Right atrium auricular region (tissue), 2 donors: ENCODE measurements at places on chromosomes 1 and 21. TPM values are rescaled to one million over a fixed set of nuclear protein-coding genes. Genes with fewer than 3 reads are reported as not detected.

GRCh38 chr1:7784492-7785071 is 491 bp downstream of the PER3 start:
- no peak for DNase-seq

ZNF648 gene
- not detected for total RNA-seq

DNA sequence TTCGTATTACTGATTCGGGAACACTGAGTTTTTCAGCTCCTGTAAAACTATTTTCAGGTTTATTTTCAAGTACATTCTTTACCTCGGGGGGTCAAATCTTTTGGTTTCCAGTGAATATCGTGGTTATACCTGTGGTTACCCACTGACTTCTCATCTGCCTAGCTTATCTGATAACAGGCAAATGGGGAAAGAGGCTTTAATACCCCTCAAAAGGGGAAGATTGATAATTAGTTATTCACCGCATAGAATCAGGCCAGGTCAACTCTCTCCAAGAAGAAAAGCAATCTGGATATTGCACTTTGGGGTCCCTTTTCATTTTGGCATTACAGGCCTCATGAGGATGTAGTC is 23.0 kb downstream of the RUNX1 start:
- no peak for DNase-seq

GRCh38 chr1:21341517-21342078 is 51.3 kb upstream of the ECE1 start:
- DNase-seq = no peak

DNA sequence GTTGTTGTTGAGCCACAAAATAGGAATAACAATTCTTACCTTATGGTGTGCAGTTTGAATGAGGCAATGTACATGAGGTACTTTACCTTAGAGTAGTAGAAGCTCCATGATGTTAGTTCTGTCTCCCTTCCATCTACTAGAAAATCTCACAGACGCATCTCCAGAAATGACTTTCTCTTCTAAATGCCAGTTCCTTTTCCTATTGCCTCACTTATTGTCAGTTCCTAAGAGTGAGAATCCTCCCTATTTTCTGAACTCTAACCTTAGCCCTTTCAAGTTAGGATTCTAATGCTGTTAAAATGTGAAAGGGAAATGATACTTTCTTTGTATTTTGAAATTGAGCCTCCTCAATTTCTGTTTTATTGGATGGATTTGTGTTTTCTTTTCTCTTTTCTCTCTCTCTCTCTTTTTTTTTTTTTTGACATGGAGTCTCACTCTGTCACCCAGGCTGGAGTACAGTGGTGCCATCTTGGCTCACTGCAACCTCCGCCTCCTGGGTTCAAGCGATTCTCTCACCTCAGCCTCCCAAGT is 18.6 kb upstream of the MAPKAPK2 start:
- DNase-seq = no peak

CLCA4 gene
- total RNA-seq = not detected

DNA sequence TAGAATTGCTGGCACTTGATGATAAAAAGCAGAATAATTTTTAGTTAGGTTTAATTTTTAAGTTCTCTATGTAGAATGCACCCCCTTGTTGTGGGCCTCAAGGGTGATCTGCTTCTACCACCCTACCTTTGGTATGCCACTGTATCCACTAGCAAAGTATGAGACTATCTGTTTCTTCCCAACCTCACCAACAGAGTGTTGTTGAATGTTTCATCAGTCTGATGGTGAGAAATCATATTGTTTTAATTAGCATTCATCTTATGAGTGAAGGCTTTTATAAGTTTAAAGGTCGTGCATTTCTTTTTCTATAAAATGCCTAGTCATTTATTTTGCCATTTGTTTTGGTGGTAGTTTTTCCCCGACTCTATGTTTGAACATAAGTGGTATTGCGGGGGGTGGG is 141.0 kb downstream of the MAGI3 start:
- no peak for DNase-seq

DNA sequence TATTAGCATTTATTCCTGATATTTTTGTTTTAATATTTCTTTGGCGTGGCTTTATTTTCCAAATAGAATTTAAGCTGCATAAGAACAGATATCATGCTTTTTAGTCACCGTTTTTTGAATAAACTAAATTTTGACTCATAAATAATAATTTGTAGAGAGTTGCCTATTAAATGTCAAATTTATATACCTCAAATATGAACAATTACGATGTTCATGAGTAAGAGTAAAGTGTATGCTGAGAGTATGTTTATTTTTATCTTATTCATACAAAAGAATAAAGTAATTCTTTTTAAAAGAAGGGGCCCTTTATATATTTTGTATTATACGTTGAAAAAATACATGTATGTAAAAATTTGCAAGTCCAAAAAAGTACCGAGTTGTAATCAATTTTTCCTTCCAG is 126.5 kb upstream of the NRIP1 start:
- DNase-seq = no peak

- DNase-seq = no peak
Measured at GRCh38 chr1:4726620-4727341, 72.4 kb downstream of the AJAP1 start.
